ENCODE measurements at places on chromosomes 12 and 14.

DNA sequence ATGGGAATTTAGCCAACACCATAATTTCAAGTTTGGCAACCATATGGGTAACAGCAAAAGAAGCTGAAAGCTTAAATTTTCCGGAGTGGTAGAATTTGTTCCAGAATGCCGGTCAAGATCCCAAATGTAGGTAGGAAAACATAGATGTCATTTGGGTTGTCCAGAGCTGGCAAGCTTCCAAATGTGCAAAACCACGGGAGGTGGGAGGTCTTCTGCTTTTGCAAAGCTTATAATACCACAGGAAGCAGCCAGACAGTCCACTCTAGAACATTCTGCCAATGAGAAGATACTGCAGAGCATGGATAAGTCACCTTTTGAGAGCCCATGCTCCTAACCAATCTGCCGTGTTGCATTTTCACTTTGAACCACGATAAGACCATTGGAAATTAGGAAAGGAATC, 26.4 kb upstream of the BATF start:
- no peak for DNase-seq

- no peak for DNase-seq
Observed at GRCh38 chr14:91229743-91230200, 14.7 kb downstream of the GPR68 start.

- no peak for DNase-seq
Observed at GRCh38 chr14:90553298-90553920, 156.6 kb downstream of the CALM1 start.

GRCh38 chr12:68514807-68515411, 95.8 kb upstream of the RAP1B start:
- no peak for DNase-seq

DNA sequence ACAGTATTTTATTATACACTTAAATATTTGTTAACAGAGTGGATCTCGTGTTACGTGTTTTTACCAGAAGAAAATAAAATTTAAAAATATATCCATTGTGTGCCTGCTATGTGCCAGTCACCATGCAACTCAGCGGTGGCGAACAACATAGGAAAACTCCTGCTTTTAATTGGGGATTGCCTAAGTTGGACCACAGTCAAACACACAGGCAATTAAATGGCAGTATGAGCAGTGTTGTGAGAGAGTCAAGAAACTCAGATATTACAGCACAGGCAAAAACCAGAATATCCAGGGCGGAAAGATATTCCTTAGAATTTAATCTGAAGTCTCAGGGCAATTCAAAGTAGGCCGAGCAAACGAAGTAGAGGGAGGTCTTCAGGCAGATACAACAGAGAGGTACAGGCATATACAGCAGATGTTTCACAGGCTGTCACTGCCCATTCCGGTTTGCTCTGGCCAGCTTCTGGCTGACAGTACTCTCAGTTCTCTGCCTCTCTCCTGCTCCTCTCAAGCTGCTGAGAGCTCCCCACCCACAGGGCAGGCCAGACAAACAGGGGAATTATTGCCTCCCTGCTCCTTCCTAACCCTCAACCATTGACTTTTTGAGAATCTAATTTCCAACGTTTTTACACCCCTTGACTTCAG, 540.2 kb upstream of the TMEM132C start:
- DNase-seq, result no peak

GRCh38 chr12:9869307-9870161, at the start of gene CLEC2B:
TSS of gene CLEC2B (minus strand) at chr12:9869354.
- no peak for DNase-seq

DNA sequence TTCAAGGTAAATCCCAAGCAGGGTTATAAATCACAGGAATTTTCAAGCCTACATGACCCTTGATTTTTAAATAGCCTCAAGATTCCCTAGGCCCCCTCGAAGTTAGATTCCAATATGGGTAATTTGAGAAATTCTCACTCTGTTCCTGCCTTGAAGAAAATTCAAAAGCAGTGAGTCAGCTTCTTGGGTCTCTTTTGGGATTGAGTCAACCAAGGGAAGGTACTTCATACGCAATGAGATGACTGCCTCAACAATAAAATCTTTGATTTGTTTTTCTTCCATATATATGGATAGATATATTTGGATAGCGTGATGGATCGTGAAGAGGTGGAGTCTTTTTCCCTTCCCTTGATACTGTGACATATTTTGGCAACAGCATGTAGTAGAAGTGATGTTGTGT, 180.4 kb upstream of the ATP2B1 start:
- DNase-seq, result no peak

GRCh38 chr12:1580526-1580925, 13.9 kb downstream of the FBXL14 start:
- no peak for DNase-seq

DNA sequence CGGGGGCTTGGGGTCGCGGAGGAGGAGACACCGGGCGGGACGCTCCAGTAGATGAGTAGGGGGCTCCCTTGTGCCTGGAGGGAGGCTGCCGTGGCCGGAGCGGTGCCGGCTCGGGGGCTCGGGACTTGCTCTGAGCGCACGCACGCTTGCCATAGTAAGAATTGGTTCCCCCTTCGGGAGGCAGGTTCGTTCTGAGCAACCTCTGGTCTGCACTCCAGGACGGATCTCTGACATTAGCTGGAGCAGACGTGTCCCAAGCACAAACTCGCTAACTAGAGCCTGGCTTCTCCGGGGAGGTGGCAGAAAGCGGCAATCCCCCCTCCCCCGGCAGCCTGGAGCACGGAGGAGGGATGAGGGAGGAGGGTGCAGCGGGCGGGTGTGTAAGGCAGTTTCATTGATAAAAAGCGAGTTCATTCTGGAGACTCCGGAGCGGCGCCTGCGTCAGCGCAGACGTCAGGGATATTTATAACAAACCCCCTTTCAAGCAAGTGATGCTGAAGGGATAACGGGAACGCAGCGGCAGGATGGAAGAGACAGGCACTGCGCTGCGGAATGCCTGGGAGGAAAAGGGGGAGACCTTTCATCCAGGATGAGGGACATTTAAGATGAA, 630 bp downstream of the FOS start:
- peak; percentile 37 for DNase-seq

DNA sequence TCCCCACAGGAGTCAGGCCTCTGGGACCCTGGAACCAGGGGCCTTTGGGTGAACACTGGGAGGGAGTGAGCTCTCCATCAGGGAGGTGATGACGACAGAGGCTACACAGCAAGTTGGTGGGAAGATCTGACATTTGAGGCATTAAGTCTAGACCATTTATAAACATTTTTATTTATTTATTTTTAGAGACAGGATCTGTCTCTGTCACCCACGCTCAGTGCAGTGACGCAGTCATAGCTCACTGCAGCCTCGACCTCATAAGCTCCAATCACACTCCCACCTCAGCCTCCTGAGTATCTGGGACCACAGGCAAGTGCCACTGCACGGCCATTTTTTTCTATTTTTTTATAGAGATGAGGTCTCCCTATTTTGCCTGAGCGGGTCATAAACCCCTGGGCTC, 53.6 kb downstream of the TEAD4 start:
- DNase-seq, result no peak

DNA sequence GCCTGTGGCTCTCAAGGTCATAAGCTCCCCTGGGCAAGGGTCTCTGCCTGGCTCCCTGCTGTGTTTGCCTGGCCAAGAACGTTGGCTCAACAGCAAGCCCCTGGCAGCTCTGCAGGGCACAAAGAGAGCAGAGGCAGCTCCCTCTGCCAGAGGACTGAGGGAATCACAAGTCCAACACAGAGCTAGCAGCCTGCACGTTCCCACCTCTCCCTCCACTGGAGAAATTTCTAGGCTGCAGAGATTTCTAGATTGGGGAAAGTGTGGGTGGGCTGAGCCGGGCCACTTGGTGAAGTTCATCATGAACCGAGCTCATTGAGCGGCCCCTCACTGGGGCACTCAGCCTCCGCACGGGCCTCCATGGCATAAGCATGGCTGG, 19.8 kb downstream of the ZFYVE21 start:
- DNase-seq, result no peak

- no peak for DNase-seq
Observed at GRCh38 chr14:60204104-60204842, 39.1 kb upstream of the DHRS7 start.

- no peak for DNase-seq
Observed at GRCh38 chr12:96549341-96549740, 60.0 kb downstream of the CFAP54 start.

DNA sequence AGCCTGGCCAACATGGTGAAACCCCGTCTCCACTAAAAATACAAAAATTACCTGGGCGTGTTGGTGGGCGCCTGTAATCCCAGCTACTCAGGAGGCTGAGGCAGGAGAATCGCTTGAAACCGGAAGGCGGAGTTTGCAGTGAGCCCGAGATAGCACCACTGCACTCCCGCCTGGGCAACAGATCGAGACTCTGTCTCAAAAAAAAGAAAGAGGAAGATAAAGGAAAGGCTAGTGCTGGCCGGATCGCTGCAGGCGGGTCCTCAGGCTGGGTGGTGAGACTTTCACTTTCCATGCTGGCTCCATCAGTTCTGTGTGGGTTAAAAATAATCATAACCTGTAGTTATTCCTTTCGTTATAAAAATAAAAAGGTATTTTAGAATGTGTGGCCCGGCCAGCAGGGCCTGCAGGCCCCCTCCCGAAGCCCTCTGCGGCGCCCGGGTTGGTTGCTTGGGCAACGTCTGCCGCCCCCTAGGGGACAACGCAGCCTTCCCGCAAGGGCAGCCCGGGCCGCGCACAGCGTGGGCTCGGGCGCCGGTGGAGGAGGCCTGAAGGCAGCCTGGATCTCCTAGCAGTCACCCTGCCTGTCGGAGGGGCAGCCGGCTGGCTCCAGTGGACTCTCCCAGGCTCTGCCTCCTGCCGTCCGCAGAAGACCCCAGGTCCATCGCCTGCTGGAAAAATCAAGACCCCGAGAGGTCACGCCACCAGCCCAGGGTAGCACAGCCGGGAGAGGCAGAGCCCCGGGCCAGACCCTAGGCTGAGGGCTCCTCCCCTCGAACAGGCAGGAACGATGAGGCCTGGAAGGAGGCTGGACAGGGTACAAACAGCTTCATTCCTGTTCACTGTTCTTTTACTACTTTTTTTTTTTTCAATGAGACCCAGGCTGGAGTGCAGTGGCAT, 5.0 kb upstream of the SLC25A47 start:
- DNase-seq, result no peak

- DNase-seq, result peak; percentile 72
Observed at GRCh38 chr14:87049950-87050349, 943.0 kb downstream of the GALC start.

GRCh38 chr12:45762185-45763110, 32.9 kb downstream of the ARID2 start:
- DNase-seq, result peak; percentile 7

DNA sequence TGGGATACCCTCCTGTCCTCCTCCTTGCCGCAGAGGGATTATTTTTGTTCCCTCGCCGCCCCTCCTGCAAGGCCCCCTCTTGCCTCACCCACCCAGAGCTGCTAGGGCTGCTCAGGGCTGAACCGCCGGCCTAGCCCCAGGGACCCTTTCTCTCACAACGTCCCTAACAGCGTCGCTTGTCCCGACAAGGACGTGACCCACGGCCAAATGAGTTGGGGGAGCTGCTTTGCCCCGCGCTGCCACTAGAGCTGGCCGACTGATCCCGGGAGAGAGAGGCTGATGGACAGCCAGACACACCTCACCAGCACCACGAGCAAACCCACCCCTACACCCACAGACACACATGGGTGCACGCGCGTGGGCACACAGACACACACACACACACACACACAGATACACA, 154.6 kb upstream of the ALG10B start:
- DNase-seq, result no peak

- no peak for DNase-seq
Observed at GRCh38 chr12:75135026-75135425, 74.6 kb downstream of the KCNC2 start.

- no peak for DNase-seq
Observed at GRCh38 chr14:72123755-72124154, 191.5 kb downstream of the RGS6 start.

GRCh38 chr14:103164006-103164405, 40.7 kb downstream of the TNFAIP2 start:
- DNase-seq, result no peak

DNA sequence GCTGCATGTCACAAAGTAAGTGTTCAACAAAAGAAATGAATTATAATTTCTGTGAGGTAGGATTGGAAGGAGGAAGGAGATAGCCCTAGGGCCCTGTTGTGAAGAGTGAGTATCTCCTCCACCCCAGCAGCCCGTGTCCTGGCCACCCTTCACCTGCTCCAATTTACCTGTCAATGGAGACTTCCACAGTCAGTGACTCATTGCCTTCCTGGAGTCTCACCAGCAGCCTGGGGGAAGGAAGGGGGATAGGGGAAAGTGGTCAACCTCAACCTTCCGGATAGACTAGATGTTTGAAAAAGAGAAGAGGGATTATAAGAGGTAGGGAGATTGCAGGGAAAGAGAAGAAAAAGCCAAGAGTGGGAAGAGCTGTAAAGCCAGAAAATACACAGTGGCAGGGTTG, 9.2 kb downstream of the STAT2 start:
- no peak for DNase-seq

DNA sequence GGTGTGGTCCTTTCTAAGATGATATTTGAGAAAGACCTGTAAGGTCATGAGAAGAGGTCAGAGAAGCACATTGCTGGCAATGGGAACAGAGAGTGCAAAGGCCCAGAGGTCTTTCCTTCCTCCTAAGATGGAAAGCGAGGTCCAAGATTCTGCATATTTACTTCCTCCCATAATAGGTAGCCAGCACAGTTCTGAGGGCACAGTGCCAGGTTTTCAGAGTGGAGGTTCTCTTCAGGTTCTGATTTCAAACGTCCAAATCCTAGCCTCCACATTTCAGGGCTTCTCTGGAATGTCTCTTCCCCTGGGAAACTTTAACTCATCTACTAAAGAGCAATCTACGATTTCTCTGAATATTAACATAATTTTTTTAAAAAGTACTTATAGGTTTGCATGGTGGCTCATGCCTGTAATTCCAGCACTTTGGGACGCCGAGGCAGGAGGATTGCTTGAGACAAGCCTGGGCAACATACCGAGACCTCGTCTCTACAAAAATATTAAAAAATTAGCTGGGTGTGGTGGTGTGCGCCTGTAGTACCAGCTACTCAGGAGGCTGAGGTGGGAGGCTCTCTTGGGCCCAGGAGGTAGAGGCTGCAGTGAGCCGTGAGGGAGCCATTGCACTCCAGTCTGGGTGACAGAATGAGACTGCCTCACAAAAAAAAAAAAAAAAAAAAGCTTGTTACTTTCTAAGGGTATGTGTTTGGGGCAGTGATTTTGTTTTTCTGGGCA, 526 bp upstream of the MRPL42 start:
- no peak for DNase-seq

GRCh38 chr12:61757831-61758505, 502.2 kb upstream of the USP15 start:
- no peak for DNase-seq

- peak; percentile 50 for DNase-seq
Observed at GRCh38 chr14:66649498-66649897, 141.6 kb downstream of the GPHN start.

DNA sequence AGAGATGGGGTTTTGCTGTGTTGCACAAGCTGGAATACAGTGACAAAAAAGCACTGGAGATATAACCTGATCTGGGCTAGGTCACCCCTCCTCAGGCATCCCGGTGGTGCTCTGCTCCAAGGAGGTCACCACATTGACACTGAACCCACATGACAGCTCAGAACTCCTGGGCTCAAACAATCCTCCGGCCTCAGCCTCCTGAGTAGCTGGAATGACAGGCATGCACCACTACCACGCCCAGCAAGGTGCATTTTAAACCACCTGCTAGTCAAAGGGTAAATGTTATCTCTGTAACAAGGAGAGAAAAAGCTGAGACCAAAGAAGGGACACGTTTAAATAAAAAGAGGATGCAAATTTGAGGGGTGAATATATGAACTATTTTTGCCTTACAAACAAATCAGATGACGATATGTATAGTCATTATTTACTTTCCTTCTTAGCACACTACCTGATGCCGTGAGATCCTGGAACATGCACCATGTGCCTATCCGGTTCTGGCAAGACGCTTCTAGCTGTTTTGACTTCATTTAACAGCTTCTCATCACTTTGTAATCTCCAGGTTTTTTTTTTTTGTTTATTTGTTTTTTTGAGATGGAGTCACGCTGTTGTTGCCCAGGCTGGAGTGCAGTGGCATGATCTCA, 135.1 kb downstream of the PPM1H start:
- DNase-seq, result no peak
